ENCODE measurements at places on chromosomes 11 and 22.
A peak's percentile ranks its signal among the peaks of the same experiment; 100 is the strongest.

GRCh38 chr22:19772673-19773469 is 12.3 kb downstream of the TBX1 start:
- no peak for DNase-seq

GRCh38 chr11:16392616-16393015 is 36.3 kb upstream of the SOX6 start:
- peak; percentile 7 for DNase-seq

GRCh38 chr11:82750643-82751139 is 17.0 kb upstream of the FAM181B start:
- DNase-seq: no peak

GRCh38 chr11:113974741-113975470 is at the start of gene HTR3A:
Gene HTR3A (plus strand): TSS chr11:113975108. CDS start chr11:113975326, 218 bp downstream.
- DNase-seq: peak; percentile 27

GRCh38 chr11:24859801-24860300 is 363.0 kb downstream of the LUZP2 start:
- DNase-seq: no peak

DNA sequence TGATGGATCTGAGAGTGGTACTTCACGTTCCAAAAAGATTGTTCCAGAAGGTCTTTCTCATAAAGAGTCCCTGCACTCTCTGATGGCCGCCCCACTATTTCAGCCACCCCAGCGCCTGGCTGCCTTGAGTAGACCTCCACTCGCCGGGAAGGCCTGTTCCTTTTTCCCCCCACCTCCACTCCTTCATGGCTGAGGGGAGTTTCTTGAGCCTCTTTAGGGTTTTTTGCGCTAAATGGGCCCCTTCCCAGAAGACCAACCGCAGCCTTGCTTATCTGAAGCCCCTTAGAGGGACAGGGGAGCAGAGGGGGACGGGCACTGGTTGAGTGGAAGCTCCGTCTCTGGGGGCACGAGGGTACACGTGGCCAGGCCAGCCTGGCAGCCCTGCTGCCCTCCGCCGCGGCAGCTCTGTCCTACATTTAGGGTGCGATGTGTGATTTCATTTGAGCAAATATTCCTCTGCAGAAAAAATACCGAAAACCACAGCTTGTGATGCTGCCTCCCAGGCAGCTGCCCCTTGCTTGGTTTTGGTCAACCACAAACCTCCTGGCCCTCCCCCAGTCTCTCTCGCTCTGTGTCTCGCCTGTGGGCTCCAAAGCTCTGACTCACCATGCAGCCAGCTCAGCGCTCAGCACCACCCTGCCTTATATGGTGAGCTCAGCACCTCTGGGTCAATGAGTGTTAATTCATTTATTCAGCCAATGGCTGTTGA is 88.7 kb downstream of the TP53I11 start:
- DNase-seq: peak; percentile 96

- peak; percentile 81 for DNase-seq
Observed at GRCh38 chr11:111454561-111455192, 57.5 kb downstream of the BTG4 start.

DNA sequence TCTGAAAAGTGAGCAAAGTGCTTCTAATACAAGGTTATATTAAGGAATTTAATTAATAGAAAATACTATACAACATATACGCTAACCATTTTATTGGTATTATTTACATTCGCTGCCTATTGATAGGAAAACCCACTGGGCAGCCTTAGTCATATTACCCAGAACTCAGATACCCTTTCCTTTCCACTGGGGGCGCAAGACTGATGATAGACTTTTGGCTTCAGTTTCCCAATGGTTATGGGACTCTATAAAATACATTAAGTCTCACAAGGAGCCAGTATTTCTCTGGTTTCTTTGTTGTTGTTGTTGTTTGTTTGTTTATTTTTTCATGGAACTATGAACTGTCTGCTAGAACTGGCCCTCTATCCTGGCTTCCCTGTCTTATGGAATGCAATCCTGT is 471.1 kb upstream of the KIRREL3 start:
- DNase-seq: no peak

DNA sequence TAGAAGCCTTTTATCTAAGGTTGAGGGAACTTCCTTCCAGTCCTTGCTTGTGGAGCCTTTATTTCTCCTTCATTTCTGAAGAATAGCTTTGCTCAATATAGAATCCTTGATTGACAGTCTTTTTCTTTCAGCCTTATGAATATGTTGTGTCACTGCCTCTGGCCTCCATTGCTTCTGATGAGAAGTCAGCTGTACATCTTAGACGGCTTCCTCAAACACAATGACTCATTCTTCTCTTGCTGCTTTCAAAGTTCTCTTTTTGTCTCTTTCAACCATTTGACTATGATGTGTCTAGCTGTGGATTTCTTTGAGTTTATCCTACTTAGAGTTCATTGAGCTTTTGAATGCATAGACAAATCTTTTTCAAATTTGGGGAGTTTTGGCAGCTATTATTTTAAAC is 893.2 kb downstream of the BRD1 start:
- DNase-seq: no peak

DNA sequence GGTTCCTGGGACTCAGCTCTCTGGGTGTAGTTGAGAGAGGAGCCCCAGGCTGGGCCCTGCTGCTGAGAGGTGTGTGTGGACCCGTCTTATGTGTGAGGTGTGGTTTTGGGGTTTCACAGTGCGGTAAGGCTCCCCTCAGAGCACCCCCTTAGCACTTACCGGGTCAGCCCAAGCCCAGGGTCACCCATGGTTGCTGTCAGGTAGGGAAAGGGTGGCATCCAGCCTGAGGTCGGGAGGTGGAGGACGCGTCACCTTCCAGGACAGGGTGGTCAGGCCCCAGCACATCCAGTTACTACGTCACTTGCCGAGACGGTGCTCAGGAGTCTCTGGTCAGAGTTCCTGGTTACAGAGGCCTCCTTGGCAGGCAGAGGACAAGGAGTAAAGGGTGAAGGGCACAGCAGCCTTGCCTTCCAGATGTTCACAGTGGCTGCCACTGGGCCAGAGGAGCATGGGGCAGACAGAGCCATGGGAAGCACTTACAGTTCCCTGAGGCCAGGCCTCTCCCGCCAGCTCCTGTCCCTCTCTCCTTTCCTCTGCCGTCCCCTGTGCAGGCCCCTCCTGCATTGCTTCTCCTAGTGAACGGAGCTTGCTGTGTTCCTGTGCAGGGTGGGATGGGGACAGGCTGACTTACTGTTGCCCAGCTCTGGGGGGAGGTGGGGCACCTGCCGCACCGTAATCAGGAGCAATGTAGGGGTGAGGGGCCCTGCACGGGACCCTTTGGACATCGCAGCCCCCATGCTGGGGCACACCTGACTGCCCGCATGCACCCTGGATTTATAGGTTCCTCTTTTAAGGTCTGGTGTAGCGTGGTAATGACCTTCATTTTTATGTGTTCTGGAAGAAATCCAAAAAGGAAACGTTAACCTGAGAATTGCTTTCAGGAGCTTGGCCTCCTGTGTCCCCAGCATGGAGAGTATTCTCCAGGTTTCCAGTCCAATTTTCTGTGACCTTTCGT is 285.9 kb downstream of the TBC1D22A start:
- no peak for DNase-seq

GRCh38 chr11:66155387-66156073 is 85.5 kb downstream of the PACS1 start:
- DNase-seq: no peak

DNA sequence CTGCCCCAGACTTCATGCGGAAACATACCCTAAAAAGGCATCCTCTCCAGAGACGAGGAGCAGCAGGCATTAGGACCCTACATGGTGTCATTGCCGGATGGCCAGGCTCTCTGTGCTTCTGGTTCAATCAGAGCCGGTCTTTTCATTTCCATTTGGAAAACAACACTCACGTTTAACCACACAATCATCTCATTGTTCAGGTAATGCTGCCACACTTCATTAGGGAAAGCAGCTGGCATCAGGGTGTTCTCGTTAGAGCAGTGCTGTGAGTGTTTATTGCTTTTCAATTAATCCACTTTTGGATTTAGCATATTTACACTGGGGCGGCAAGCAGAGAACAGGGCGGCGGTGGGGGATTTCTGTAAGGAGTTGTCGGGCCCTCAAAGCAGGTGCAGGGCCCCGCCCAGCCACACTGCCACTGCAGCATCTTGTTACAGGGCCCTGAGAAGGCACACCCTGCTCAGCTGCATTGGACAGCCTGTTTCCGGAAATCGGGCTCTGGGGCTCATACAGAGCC is 338.6 kb downstream of the SHANK2 start:
- DNase-seq: no peak

- peak; percentile 35 for DNase-seq
Observed at GRCh38 chr22:22753526-22754267, 109.3 kb downstream of the GGTLC2 start.

- no peak for DNase-seq
Observed at GRCh38 chr11:119223856-119224255, 17.7 kb downstream of the CBL start.

DNA sequence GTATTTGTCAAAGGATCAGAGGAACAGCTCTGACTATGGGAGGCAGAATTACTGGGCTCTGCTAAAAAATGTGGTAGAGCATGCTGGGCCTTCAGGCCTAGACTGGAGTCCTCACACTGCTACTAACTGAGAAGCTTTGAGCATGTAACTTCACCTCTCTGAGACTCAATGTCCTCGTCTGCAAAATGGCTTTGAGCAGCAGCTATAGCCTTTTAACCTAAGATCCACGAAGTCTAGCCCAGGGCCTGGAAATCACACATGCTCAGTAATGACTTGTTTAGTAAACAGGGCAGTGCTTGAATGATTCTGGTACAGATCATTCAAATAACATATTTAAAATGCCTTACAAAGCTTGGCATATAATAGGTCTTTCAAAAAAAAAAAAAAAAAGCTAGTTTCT is 221.7 kb downstream of the NTM start:
- no peak for DNase-seq

DNA sequence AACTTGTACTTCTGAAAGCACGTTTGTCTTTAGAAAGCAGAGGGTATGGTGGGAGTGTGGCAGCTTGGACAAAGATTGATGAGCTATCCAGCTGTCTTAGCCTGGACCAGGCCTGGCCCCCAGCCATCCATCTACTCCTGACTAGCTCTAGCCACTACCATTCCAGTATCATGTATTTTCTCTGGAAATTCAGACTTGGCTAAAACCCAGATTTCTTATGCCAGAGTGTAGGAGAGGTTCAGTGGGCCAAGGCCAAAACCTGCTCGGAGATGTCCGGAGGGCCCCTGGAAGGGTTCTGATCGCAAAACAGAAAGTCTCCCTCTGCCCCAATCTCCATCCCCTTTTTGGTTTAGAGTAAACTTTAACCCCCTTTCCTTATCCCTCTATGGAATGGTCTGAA is 24.8 kb upstream of the MTCH2 start:
- no peak for DNase-seq

GRCh38 chr11:82315093-82315492 is 418.6 kb downstream of the FAM181B start:
- DNase-seq: peak; percentile 27

- DNase-seq: peak; percentile 27
Observed at GRCh38 chr22:38927033-38927781, 30.2 kb upstream of the APOBEC3A start.

DNA sequence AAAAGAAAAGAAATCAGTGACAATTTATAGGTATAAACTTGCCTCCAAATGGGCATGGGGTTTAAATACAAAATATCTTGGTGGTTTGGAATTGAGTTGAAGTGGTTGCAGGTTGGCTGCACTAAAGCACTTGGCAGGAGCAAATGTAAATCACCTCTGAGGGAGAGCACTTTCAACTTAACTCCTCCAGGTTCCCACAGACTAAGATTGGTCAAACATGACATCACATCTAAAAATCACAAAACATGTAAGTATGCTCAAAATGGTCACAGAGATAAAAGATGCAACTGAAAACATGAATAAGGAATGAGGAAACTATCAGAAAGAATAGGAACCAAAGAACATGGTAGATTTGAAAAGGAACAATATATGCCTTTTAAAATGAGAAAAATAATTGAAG is 12.3 kb upstream of the SHANK3 start:
- no peak for DNase-seq

DNA sequence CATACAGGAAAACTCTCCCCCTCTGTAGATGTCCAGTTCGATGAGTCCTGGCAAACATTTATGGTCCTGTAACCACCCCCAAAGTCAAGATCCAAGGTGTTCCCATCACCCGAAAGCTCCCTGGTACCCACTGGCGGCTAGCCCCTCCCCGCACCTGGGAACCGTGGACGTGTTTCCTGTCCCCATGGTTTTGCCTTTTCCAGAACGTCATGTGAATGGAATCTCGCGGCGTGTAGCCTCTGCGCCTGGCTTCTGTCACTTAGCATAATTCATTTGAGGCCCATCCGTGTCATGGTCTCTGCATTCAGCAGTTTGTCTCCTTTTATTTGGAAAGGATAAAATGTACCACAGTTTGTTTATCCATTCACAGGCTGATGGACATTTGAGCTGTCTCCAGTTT is 106.3 kb downstream of the KCNQ1 start:
- no peak for DNase-seq

DNA sequence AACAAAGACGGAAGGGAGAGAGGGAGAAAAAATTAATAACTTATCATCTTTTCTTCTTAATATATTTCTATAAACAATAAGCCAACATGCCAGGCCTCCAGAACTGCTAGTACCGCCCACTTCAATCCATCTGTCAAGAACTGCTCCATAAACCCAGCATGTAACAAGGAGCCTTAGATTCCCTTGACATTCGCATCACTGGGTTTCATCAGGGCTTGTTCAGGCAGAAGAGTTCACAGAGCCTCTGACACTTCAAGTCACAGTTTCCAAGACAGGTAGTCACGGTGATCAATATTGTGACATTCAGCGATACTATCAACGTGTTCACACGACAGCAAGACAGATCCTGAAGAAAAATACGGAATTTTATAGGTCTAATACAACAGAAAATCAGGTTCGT is 61.7 kb downstream of the LARGE2 start:
- DNase-seq: no peak

DNA sequence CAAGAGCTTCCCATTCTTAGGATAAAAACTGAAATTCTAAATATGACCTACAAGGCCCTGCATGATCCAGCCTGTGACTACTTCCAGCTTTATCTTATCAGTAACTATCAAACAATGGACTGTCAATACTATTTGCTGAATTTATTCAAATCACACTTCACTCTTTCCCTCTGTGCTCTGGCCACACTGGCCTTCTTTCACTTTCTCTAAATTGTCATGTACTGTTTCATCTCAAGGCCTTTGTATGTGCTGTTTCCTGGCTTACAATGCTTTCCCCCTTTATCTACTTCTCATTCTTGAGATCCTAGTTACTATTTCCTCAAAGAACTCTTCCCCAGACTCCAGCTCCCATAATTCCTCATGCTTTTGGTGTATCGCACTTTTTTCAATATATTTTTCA is 5.6 kb downstream of the TIMM10B start:
- DNase-seq: no peak

Data from bronchial epithelial cell (primary cell).